Right renal pelvis (tissue), 4 donors: ENCODE measurements at places on chromosomes 1 and 21. TPM values are rescaled to one million over a fixed set of nuclear protein-coding genes. Genes with fewer than 3 reads are reported as not detected.

GRCh38 chr1:41312991-41313645 lies 48.1 kb upstream of the FOXO6 start:
- DNase-seq, result no peak

DNA sequence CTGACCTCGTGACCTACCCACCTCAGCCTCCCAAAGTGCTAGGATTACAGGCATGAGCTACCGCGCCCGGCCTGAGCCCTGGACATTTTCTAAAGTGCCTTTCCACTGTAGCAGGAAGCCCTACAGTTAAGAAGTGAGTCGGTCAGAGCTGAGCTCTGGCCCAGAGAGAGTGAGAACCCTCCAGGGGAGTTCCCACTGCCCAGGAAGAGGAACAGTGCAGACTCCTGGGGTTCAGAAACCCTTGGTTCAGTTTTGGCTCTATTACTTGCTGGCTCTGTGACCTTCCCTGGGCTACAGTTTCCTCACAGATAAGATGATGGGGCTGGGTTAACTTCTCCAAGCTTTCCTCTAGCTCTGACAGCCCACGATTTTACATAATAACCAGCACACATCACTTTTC lies 20.9 kb downstream of the SLC9A1 start:
- DNase-seq, result no peak

DNA sequence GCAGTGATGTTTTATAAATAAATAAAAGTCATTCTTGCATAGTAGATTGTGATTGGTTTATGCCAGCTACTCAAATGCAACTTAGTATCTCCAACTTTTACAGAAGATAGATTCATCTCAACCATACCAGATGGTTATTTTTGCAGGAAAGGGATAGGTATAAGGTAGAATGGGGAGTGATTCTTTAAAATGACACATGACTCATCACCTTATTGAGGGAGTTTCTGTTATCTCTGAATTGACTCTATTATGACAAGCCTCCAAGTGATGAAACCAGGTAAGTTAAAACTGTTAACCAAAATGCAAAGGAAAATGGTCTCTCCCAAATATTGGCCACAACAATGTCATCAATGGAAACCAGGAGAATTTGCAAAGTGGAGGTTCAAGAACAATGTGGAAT lies 54.5 kb downstream of the PTPRC start:
- no peak for DNase-seq

DNA sequence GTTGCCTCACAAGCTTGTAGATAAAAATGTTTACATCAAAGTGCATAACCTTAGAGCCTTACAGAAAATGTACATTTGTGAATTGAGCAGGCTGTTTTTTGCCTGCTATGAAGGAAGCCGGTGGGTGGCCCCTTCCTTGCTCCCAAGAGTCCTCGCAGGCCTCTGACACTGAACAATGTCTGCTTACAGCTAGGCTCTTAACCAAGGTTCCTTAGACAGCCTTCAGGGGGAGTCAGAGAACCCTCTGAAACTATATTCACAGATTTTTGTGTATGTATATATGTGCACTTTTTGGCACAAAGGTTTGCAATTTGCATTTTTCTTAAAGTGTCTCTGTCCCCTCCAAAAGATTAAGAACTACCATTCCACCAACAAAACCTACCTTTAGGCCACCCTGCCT lies 282.6 kb downstream of the BARHL2 start:
- DNase-seq, result no peak

DNA sequence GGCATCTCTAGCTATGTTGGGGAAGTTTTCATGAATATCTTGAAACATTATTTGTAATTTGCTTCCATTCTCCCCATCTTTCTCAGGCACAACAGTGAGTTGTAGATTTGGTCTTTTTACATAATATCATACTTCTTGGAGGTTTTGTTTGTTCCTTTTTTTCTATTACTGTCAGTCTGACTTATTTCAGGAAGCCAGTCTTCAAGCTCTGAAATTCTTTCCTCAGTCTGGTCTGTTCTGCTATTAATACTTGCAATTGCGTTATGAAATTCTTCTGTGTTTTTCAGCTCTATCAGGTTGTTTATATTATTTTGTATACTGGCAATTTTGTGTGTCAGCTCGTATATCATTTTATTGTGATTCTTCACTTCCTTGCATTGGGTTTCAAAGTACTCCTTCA lies 424.6 kb upstream of the PTBP2 start:
- no peak for DNase-seq

DNA sequence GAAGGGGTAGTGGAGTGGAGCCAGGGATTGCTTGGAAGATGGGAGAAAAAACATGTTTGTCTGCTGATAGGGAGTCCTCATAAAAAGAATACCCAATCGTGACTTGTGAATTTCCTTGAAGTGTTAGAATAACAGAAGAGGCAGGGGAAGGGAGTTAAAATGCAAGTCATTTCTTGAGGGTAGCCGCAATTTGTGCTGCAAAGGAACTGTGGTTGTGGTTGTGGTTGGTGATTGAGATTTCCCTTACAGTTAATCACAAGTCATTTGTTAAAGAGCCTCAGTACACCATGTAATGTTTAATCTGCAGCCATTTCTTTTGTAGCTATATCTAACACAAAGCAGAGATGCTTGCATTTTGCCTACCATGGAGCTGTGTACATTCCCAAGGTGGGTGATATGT lies 38.5 kb upstream of the EGLN1 start:
- DNase-seq, result no peak

DNA sequence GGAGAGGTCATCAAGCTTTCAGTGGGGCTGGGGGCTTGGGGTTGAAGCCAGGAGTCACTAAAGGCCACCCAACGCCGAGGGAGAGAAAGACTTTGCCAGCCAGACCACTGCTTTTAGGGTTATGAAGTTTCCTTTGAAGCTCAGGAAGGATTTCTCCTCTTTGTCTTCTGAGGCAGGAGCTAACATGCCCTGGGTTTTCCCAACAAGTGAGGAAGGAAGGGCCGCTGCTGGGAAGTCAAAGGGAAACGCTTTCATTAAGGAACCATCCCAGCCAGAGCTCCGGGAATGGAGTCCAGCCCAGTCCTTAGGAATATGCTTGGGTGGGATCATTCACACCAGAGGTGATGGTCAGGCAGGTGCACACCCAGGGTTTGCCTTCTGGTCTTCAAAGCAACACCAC lies 436.9 kb downstream of the PRDM2 start:
- no peak for DNase-seq

DNA sequence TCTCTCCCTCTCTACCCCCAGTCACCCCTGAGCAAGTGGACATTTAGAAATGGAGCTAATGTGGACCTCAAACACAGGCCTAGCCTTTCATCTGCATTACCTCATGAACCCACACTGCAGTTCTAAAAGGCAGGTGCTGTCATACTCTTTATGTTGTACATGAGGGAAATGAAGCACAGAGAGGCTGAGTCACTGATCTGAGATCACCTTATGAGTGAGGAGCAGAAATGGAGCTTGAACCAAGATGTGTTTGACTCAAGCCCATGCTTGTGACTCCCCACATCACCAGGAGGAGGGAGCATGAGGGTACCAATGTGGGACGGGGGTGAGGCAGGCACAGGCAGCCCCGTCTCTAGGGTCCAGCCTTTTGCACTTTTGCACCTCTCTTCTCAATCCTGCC lies 702.8 kb downstream of the PTPRU start:
- DNase-seq, result no peak

- no peak for DNase-seq
Measured at GRCh38 chr1:115534106-115534505, 107.7 kb upstream of the VANGL1 start.

GRCh38 chr1:206021008-206021625 lies 2.6 kb downstream of the CTSE start:
- DNase-seq, result no peak

GRCh38 chr21:15415541-15416261 lies 314.1 kb upstream of the USP25 start:
- DNase-seq, result no peak

DNA sequence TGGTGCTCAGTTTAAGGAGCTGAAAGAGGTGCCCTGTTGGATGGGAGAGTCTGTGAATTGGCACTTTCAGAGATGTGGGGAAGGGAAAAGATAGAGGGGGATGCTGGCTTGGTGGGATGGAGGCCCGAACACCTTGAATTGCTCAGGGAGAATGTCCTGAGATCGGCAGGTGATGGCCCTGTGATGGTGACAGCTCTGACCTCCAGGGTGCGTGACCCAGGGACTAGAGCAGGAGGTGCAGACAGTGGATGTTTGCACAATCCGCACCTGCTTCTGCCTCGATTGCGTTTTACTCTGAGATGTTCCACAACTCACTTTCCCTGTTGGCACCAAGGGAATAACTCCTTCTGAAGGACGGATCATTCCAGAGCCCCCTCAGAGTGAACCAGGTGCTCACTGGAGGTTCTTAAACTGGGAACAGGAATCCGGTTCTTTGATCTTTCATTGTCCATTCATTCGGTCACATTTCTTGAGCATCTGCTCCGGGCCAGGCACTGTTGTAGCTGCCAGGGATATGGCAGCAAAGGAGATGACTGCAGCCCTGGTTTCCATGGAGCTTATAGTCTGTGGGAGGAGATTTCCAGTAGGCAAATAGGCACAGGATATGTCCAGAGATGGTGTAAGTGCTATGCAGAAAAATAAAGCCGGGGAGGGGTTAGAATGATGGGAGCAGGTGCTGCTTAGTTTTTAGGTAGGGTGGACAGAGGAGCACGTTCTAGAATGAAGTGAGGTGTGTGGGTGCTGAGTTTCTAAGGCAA lies 226.6 kb upstream of the TMEM51 start:
- no peak for DNase-seq

DNA sequence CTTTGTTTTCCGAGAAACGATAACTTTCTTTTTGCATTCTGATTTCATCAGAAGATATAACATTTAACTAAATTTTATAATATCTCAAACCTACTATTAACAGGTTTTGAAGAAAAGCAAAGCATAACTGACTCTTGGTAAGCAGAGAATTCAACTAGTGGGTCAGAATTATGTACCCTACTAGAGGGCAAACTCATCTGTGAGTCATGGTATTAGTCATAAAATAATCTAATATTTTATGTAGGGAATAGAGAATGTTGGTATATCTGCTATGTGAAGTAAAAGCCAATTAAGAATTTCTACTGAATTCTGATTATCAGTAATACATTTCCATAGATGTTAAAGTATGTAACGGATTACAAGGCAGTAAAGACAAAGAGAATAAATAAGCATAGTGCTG lies 56.8 kb downstream of the USP1 start:
- no peak for DNase-seq

The ATF3 gene
- 7.7 TPM for polyA plus RNA-seq

The AUNIP gene
- polyA plus RNA-seq, result 4.4 TPM

The LEPROT gene
- 173 TPM for polyA plus RNA-seq

The SH2D2A gene
- 0.79 TPM for polyA plus RNA-seq
